Retinal pigment epithelial cell (primary cell): ENCODE measurements at places on chromosomes 5 and 9.

DNA sequence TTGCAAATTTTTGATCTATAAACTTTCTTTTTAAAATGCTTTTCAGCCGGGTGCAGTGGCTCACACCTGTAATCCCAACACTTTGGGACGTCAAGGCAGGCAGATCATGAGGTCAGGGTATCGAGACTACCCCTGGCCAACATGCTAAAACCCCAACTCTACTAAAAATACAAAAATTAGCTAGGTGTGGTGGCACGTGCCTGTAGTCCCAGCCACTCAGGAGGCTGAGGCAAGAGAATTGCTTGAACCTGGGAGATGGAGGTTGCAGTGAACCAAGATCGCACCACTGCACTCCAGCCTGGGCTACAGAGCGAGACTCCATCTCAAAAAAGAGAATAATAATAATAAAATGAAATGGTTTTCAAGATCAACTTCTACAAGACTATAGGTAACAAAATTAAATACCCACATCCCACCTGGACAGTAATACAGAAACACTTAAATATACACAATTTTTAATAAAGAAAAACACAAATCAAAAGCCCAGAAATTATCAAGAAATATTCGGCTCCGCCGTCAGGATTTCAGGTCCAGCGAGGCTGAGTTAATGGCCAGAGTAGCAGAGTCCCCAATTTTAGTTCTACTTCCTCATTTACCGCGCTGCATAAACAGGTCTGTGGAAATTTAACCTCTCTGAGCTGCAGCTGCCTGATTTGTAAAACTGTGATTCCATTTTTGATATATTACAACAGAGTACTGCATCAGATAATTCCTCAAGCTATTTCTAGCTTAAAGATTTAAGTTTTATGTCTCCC is 4.0 kb downstream of the TUT7 start:
- DNase-seq, result no peak

GRCh38 chr5:171999877-172000276 is 6.6 kb downstream of the FBXW11 start:
- DNase-seq, result no peak

GRCh38 chr5:90696153-90696552 is 137.6 kb downstream of the ADGRV1 start:
- DNase-seq, result no peak

GRCh38 chr5:79133657-79134451 is 22.2 kb downstream of the BHMT start:
- DNase-seq, result peak; percentile 51

DNA sequence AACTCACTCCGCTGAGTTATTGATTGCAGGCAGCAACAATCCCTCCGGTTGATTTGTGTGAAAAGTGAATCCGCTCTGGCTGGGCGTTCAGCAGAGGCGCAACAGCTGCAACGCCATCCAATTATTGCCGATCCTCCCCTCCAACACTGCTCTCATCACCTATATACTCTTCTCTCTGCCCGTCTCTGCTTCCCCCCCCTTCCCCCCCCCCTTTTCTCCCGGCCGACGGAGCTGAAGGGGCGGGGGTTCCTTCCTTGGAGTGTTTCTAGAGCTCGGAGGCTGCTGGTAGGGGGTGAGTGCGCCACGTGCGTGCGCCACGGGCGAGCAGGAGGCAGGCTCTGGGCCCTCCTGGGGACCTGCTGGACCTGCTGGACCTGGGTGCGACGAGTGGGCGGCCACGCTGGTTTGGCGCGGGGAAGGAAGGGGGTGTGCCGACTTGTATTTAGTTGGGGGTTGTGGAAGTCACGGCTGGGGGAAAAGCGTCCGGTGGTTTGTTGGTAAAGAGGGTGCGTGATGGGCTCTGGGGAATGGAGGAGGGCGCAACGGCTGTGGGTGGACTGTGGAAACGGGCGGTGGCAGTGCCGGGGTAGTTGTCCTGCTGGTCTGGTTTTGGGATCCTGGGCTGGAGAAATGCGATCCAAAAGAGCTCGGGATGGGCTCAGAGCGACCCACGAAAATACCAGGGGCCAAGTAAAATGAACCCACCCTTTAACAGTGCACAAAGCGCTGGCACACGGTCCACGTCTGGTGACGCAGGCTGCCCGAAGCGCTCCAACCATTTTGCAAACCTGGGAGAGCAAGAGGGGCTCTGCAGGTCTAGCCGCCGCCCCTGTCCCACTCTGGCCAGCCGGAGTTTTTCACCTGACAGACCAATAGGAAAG is 6.4 kb upstream of the MEF2C start:
- DNase-seq, result no peak

DNA sequence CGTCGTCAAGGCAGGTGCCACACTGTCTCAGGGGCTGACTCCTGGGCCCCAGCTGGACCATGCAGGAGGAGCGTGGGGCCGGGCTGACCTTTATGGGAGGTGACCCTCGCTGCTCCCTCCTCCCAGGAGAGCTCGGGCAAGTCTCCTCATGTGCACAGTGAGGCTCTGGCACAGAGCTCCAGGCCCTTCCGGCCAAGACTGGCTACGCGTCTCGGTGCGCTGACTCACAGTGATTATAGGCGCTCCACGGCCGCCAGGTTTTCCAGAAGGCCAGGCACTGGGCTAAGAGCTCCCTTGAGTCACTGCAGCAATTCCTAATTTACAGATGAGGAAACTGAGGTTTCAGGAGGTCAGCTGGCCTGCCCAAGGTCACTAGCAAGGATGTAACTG is 47.4 kb downstream of the VAV2 start:
- peak; percentile 73 for DNase-seq

DNA sequence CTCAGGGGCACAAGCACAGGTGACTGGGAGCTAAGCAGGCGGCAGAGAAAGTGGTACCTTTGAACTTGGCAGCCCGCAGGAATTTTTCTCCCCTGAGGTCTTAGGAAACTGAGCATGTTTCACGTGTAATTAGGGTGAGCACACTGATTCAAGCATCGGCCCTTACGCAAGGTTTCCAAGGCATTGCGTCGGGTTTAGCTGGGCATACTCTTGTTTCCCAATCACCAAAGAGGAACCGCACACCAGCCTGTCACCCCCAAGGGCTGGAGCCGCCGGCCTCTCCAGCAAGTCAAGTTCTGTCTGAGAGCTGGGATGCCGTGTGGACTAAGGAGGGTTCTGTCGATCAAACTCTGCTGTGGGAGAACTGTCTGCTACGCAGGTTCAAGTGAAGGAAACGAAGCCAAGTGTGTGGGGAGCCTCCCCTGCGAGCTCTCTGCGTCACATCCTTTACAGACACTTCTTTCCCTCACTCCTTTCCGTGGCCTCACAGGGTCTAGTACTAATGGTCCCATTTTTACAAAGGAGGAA is 53.0 kb downstream of the ERGIC1 start:
- peak; percentile 83 for DNase-seq

GRCh38 chr5:113660206-113660605 is 146.7 kb downstream of the YTHDC2 start:
- no peak for DNase-seq

DNA sequence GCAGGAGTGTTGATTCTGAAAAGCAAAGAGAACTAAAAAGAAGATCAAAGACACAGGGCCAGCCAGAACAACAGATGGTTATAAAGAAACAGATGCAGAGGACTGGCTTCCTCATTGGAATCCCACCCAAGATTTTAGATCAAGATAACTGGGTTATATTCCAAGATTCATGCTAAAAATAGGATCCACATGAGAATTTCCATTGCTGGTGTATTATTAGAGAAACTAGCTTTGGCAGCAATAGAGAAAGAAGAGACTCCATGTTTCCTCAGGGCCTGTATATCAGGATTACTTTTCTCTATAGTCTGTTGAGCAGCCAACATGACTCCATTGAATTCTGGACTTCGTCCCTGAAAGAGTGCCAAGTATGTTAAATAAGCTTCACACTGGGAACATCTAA is 367.3 kb downstream of the TUSC1 start:
- DNase-seq, result no peak

GRCh38 chr9:78756813-78757510 is 460.0 kb downstream of the PSAT1 start:
- no peak for DNase-seq

GRCh38 chr5:74657165-74657564 is 16.6 kb upstream of the ENC1 start:
- DNase-seq, result no peak

GRCh38 chr9:95083086-95083768 is 234.3 kb downstream of the FANCC start:
- no peak for DNase-seq
